Fibroblast of skin of left quadriceps (primary cell): ENCODE measurements at places on chromosomes 6 and 20.

GRCh38 chr20:49345524-49345923 lies 67.7 kb upstream of the ZNFX1 start:
- peak; percentile 65 for DNase-seq

- DNase-seq: no peak
Observed at GRCh38 chr6:28523241-28523622, 2.4 kb upstream of the GPX5 start.

- no peak for DNase-seq
Observed at GRCh38 chr20:2379511-2380229, 1.0 kb upstream of the TGM6 start.

GRCh38 chr20:1637755-1638154 lies 17.9 kb upstream of the SIRPB1 start:
- no peak for DNase-seq
